Fibroblast of skin of abdomen (primary cell): ENCODE measurements at places on chromosomes 1 and 21.
A peak's percentile ranks its signal among the peaks of the same experiment; 100 is the strongest.

DNA sequence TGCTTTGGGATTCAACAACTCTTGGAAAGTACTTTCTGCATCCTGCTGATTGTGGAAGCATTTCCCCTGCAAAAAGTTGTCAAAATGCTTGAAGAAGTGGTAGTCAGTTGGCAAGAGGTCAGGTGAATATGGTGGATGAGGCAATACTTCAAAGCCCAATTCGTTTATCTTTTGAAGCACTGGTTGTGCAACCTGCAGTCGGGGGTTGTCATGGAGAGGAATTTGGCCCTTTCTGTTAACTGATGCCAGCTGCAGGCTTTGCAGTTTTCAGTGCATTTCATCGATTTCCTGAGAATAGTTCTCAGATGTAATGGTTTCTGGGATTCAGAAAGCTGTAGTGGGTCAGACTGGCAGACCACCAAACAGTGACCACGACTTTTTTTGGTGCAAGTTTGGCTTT, 47.6 kb upstream of the GJA5 start:
- no peak for DNase-seq

DNA sequence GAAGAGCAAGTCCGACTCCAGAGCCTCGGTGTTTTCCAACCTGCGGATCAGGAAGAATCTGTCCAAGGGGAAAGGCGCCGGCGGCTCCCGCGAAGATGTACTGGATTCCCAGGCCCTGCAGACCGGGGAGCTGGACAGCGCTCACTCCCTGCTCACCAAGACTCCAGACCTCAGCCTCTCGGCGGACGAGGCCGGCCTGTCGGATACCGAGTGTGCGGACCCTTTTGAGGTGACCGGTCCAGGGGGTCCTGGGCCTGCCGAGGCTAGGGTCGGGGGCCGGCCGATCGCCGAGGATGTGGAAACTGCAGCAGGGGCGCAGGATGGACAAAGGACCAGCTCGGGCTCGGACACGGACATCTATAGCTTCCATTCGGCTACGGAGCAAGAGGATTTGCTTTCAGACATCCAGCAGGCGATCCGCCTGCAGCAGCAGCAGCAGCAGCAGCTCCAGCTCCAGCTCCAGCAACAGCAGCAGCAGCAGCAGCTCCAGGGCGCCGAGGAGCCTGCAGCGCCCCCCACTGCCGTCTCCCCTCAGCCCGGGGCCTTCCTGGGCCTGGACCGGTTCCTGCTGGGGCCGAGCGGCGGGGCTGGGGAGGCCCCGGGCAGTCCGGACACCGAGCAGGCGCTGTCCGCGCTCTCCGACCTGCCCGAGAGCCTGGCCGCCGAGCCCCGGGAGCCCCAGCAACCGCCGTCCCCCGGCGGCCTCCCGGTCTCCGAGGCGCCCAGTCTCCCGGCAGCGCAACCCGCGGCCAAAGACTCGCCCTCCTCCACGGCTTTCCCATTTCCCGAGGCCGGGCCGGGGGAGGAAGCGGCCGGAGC, 827 bp downstream of the FMN2 start:
- peak; percentile 70 for DNase-seq

GRCh38 chr1:1614204-1614953, 921 bp upstream of the MIB2 start:
- no peak for DNase-seq

DNA sequence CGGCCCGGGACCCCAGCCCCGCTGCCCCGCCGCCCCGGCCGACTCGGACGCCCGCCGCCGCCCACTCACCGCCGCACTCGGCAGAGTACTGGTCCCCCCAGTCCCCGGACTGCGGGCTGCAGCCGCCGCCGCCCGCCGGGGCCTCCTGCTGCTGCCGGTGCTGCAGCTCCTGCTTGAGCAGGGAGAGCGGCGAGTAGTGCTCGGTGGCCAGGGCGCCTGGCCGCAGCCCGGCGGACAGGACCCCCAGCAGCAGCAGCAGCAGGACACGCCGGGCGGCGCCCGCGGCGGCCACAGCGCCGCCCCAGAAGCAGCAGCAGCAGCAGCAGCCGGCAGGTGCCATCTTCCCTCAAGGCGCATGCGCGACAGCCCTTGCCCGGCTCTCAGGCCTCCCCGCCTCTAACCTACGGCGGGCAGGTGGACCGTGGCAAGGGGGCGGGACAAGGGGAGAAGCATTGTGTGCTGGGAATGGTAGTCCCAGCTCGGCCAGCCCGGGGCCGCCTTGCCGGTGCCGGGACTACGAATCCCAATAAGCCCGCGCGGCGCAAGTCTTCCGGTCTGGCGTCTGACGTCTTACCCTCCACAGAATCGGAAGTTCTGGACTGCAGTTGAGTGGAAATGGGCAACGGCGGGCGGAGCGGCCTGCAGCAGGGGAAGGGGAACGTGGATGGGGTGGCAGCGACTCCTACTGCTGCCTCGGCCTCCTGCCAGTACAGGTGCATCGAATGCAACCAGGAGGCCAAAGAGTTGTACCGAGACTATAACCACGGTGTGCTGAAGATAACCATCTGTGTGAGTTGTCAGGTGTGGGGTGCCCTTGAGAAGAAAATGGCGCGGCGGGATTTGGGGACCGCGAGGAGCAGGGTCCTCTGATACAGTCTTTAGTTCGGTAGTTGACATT, at the start of the genes ARV1 and TTC13:
Gene ARV1, plus strand, starts transcription at position 604 of the 898 bp plus-strand sequence. Its CDS starts 12 bp downstream, at position 616.
Gene TTC13, minus strand, starts transcription at position 371 of the 898 bp plus-strand sequence. Its CDS starts 31 bp downstream, at position 340.
- DNase-seq, result peak; percentile 97

- DNase-seq, result peak; percentile 87
These were observed 709 bp downstream of the ZNF644 start for GRCh38 chr1:91020967-91021685.

DNA sequence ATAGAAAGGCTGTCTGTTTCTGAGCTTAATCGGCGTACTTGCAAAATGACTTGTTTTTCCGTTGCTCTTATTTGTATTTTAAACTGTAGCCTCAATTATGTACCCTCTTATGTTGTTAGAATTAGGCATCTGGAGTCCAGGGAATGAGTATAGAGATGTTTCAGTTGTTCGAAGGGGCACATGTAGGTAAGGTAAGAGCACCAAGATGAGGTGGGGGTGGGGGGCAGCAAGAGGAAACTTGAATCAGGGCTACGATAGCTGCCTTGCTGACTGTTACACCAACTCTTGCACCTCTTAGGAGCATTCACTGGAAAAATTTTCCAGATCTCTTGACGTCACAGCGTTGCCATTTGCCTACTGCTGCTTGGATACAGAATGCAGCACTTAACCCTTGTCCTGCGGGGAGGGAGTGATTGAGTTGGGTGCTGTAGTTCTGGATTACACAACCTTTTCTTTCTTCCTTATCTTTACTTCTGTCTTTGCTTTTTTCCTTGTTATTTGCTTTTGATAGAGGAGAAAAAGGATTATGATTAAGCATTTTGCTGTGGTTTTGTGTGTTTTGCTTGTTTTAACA, 3.2 kb downstream of the ATP1B1 start:
- DNase-seq, result peak; percentile 76

DNA sequence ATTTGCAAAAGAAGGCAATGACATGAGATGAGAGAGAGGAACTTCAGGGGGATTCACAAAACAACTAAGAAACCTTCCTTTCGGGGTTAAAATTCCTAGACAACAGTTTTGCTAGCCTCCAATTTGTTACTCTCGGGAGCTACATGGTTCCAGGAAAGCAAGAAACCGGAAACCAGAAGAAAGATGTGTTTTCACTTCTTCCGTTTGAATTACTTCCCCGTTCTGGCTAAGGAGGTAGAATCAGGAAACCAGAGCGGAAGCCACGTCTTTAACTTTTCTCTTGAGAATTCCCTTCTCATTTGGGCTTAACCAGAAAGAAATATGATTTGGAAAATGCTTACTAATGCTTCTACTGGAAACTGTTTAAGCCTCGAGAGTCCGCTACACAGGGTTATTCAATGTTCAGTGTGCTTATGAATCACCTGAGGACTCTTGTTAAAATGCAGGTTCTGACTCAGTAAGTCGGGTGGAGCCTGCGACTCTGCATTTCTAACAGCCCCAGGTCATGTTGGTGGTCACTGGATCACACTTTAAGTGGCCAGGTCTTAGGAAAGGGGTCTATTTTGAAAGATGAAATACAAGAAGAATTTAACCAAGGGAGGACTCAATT, 43.5 kb upstream of the MCOLN3 start:
- no peak for DNase-seq

DNA sequence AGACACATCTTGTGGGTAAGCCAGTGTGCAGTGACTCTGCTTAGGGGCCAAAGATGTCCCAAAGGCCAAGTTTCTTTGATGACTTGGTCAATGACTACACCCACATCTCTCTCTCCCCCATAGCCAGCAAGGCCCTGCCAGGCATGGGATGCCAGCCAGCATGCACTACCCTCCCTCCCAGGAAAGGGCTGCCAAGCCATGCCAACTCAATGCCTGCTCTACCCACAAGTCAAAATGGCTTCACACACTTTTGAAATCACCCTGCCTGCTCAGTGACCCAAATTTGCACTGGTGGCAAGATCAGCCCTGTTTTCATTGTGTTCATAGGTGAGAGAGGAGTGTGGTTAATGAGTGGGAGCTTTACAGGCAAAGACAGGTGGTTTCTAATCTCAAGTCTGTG, 112.5 kb downstream of the MATN1 start:
- no peak for DNase-seq

DNA sequence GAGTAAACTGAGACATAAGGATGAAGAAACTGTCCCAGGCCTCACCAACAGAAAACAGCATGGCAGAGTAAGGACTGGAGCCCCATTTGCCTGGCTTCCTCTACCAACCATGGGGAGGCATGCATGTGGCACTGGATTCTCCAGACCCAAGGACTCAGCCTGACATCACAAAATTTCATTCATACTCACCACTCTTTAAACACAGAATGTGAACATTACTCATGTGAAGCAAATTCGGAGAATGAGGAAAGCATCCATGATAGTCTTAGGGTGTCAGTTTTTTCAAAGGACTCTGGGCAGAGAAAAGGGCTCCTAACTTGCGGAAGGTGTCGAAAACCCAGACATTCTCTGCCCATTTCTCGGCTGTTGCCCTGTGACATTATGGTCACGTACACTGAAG, 83.9 kb downstream of the PCNX2 start:
- DNase-seq, result peak; percentile 7

DNA sequence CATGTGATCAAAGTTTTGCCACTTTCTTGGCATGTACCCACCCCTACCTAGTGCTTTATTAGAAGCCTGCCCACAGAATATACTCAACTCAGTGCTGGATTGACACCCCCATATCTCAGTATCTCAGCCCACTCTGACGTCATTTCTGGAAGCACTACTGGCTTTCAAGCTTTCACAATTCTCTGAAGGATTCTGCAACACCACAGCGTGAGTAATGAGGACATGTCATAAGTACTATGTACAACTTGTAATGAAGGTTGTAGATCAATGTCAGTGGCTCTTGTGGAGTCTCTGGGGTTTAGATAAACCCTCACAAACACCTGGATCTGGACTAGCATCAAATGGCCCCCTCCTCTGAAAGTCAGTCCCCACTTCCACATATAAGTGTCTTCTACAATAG, 57.2 kb downstream of the TNFSF4 start:
- DNase-seq, result peak; percentile 65

GRCh38 chr21:35730325-35730724, 330.0 kb downstream of the SETD4 start:
- DNase-seq, result no peak
